Panc1 (cell line): ENCODE measurements at places on chromosomes 13 and 19.

DNA sequence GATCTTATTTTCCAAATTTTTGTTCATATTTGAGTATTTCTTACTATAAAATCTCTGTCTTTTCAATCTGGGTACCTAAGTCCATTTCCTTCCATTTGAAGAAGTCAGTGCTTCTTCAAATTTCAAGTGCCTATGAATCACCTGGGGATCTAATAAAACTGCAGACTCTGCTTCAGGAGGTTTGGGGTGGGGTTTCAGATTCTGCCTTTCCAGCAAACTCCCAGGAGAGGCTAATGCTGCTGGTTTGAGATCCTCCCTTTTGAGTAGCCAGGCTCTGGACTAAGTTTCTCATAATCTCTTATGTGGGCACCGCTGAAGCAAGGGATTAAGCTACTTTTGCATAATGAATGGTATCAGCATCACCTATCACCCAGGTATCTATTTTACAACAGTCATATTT is 242.4 kb downstream of the RGCC start:
- DNase-seq = no peak

- no peak for DNase-seq
Observed at GRCh38 chr19:14979476-14980255, at the start of gene SLC1A6. Gene SLC1A6 (minus strand): TSS chr19:14979864. CDS start chr19:14972910, 6,954 bp downstream.

DNA sequence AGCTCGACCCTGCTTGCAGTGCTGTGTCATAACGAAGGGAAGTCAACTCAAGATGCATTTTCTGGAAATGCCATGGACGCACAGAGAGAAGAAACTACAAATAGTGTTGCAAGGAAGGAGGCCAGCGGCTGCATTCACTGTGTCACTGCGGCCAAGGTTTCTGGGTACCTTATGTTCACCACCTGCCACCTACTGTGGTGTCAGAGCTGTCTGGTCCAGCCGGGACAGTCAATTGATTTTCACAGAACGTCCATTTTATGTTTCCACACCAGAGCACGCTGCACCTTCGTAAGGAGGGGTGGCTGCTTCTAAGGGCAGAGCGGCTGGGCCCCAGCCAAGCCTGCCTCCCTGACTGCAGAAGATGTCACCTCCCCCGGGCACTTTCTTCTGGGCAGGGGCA is 17.7 kb downstream of the TSHZ3 start:
- no peak for DNase-seq

GRCh38 chr13:33033986-33034385 is 17.8 kb downstream of the KL start:
- DNase-seq = no peak

DNA sequence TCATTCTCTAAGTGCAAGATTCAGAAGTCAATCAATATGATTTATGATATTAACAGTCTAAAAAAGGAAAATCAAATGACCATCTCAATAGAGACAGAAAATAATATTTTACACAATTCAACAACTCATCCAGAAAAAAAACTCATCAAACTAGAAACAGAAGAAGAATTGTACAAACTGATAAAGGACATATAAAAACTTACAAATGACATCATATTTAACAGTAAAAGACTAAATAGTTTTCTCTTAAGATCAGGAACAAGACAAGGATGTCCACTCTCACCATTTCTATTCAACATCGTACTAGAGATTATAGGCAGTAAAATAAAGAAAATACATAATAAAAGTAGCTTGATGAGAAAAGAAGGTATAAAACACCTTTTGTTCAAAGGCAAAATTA is 527.3 kb downstream of the DACH1 start:
- no peak for DNase-seq

DNA sequence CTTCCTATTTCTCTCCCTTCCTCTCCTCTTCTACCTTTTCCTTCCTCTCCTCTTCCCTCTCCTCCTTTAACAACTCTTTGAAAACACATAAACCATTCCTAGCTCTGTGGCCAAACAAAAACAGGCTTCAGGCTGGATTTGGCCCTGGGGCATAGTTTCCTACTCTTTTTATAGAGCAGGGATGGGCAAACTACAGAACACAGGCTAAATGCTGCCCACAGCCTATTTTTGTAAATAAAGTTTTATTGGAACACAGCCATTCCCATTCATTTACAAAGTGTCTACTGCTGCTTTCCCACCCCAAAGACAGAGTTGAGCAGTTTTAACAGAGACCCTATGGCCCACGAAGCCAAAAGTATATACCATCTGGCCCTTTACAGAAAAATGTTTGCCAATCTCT is 35.4 kb downstream of the LHFPL6 start:
- DNase-seq = no peak

GRCh38 chr13:24185591-24186232 is 25.2 kb downstream of the SPATA13 start:
- no peak for DNase-seq

GRCh38 chr13:24008679-24009078 is 111.4 kb upstream of the C1QTNF9B start:
- DNase-seq = no peak

DNA sequence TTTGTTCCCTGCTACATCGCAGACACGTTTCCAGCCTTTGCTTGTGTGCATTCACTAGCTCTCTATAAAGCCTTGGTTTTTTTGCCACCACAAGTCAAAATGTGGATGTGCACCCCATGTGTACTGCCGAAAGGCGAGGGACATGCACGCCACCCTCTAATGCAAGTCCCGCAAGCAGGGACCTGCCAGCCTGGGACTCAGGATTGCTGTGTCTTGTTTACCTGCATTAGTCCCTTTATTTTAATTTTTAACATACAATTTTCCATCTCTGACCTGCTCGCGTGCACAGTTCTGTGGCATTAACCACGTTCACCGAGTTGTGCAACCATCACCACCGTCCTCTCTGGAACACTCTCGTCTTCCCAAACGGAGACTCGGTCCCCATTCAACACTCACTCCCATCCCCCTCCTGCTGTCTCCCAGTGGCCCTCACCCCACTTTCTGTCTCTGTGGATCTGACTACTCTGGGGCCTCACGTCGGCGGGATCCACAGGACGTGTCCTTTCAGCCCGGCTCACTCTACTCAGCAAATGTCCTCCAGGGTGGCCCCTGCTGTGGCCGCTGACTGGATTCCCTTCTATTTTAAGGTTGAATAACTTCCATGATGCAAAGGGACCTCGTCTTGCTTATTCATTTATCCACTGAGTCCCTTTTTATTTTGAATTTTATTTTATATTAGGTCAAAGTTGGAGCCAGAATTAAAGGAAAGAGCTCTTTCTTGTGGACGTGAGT is 58.4 kb downstream of the RASA3 start:
- no peak for DNase-seq

DNA sequence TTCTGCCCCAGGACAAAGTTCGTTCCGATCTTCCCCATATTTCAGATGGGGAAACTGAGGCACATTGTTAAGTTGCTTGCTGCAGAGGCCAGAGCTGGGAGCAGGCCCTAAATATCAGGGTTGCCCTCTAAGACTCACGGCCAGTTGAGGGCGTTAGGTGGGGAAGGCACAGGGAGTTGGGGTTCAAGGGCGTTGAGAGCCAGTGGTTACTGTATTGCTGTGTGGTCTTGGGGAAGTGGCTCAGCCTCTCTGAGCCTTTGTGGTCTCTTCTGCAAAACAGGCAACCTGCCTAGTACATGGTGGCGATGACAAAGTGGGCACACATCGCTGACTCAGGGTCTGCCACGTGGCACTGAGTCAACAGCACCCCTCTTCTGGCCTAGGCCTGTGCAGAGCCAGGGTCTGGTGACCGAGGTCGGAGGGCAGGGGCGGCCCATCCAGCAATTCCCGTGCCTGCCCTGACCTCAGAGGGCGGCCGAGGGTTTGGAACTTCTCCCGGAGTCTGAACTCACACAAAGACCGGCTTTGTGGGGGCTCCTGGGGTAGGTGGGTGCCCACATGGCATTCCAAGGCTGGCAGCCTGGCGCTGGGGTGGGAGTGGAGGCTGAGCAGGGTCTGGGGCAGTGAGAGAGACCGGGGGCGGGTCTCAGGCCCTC is 10.2 kb downstream of the TNFAIP8L1 start:
- DNase-seq = no peak

DNA sequence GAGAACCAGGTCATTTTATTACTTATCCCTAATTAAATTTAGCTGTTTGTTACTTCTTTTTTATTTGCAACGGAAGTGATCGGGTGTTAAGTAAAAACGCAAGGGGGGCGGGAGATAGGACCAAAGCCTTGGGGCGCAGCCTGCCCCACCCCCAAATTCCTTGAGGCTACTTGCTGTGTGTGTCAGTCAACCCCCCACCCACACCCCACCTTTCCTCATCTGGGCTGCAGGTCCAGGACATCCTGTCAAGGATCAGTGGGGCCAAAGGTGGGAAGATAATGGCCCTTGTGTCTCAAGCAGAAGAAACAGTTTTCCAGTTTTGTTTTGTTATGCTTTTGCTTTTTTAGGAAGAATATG is 1.2 kb upstream of the FOXO1 start:
- no peak for DNase-seq

DNA sequence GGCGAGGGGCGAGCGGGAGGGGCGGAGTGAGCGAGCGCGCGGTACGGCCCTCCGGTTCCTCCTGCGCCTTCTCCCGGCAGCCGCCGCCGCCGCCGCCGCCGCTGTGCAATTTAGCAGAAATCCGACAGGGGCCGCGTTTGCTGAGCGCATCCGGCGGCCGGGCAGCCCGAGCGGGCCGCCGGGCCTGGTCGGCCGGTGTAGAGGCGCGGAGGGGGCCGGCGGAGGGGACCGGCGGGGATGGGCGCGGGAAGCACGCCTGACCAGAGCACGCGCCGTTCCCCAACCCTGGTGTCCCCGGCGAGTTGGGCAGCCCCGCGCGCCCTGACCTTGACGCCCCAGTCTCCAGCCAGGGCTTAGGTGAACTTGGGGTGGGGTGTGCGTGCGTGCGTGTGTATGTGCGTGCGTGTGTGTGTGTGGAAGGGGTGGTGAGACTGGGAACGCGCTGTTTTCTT is 144.5 kb upstream of the ZNF536 start:
- DNase-seq = no peak

DNA sequence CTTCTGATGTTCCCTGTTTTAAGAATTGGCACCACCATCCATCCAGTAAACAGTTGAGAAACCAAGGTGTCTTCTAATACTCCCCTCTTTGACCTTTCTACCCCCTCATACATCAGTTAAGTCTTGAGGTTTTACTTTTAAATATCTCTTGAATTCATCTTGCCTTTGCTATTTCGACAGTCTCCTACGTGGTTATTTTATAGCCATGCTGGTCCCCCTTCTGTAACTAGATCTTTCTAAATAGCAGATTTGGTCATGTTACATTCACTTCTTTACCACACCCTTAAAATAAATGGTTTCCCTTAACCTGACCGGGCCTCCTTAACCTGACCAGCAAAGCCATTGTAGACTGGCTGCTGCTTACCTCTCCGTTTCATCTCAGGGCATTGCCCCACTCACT is 5.4 kb downstream of the GPR180 start:
- DNase-seq = no peak

DNA sequence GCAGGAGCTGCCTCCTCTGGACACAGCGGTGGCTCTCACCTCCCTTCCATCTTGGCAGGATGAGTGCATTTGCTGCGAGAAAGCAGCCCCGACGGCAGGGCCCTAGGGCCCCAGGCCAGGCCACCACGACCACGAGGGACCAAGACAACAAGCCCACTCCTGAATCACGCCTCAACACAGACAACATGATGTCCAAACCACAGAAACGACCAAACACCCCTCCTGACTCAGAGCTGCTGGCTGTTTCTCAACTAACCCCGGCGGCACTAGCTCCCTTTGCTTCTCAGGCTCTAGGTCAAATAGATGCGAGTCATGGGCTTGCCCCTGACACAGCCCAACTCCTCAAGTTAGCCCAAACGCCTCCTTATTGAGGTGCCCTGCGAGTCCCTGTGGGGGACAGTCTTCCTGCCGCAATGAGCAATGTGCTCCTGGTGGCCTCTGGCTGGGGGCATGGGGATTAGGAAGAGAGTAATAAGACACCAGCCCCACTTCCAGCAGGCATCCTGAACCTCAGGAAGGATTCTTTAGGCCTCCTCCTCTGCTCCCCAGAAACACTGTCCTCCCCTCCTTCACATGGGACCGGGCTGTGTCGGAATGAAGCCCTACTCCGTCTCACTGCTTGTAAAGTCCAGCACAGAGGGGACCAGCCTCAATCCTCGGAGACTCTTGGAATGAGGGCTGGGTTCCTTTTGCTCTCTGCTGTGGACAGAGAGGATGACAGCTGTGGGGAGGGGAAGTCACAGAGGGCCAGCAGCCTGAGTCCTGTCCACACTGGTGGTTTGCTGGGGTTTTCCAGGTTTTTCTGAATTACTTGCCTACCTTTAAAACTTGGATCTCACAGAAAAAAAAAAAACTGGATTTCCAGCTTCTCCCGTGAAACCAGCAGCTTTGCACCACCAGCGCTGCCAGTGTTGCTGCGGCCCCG is 6.9 kb upstream of the ATF5 start:
- no peak for DNase-seq

DNA sequence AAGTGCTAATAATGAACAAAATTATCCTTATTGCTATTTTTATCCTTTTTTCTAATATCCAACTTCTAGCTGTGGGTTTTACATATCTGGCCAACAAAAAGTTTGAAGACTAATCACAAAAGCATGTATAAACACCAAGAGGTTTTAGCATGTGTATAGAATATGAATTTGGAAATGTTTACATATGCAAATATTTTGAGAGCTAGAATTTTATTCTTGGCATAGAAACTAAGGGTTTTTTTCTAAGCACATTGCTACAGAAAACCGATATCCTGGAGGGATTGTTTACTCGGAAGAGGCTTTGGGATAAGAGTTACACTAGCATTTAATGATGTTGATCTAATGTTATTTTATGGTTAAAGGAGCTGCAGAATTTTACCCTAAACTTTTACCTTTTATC is 392.1 kb downstream of the EFNB2 start:
- no peak for DNase-seq

DNA sequence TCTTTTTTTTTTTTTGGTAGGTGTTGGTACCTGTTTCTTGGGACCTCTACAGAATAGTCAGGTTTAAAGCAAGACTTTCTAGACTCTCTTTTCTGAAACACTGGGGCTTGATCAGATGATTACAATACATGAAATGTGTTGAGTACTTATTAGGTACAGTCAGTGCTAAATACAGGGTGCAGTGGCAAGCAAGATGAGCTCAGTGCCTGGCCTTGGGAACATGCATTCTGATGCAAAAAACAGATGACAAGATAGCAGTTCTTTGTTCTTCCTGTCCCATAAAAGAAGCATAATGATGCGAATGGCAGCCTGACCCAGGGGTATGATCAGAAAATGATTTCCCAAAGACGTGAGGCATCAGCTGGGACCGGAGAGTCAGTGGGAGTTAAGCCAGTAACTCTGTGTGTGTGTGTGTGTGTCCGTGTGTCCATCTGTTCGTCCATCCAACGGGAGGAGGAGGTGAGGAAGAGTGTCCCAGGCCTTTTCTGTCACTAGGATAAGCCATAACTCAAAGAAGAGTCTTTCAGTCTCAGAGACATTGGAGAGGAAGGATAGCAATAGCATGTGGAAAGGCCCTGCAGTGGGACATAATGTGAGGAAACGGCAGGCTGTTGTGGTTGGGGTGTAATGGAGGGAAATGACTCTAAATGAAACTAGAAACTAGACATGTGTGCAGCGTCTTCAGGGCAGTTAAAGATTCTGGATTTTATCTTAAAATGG is 32.2 kb downstream of the SLAIN1 start:
- DNase-seq = no peak

GRCh38 chr13:101408992-101409656 is 7.2 kb downstream of the NALCN start:
- no peak for DNase-seq
